Kasumi-1 (cell line): ENCODE measurements at places on chromosomes 12 and 14.

GRCh38 chr14:37587881-37588666, 7.0 kb downstream of the FOXA1 start:
- no peak for DNase-seq

GRCh38 chr12:64236549-64236948, 14.5 kb upstream of the KICS2 start:
- DNase-seq: no peak

GRCh38 chr14:104110491-104111209, 25.1 kb downstream of the ASPG start:
- no peak for DNase-seq

DNA sequence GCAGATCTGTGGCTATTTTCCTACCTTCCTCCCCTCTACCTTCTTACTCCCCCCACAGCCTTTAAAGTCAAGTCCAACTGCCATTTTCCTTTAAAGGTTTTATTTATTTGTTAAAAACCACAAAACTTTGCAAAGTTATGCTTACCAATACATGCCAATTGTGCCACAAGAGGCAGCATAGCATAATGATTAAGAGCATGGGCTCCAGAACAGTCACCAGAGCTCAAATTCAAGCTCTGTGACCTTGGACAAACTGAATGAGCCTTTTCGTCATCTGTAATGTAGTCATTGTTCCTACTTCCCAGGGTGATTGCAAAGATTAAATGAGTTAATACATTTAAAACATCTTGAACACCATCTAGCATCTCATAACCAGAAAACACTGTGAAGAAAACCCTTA, 13.0 kb upstream of the FMNL3 start:
- no peak for DNase-seq

DNA sequence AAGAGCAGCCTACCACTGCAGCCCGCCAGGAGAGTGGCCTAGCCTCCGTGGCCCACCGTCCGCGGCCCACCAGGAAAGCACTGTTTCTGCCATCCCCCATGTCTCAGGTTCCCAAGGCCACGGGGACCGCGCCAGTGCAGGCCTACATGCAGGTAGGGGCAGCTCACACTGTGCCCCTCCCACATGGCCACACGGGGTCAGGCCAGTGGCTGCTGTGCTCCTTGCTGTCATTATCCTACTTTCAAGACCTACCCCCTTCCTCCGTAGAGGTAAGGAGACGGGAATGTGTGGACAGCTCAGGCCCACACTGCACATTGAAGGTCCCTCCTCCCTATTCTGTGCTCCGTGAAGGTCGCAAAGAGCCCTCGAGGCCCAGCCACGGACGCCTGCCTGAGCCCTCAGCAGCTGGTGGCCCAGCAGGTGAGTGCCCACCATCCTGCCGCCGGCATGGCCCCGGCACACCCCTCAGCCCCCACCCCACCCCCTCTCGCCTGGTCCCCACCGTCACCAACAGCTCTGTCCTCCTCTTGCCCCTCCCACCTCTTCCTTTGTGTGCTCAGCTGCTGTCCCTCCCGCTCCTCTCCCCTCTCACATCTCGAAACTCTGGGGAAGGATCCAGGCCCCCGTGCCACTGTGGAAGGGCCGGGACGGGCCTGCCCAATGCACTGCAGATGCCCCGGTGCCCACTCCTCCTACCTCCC, 10.0 kb downstream of the DDX51 start:
- DNase-seq: no peak

DNA sequence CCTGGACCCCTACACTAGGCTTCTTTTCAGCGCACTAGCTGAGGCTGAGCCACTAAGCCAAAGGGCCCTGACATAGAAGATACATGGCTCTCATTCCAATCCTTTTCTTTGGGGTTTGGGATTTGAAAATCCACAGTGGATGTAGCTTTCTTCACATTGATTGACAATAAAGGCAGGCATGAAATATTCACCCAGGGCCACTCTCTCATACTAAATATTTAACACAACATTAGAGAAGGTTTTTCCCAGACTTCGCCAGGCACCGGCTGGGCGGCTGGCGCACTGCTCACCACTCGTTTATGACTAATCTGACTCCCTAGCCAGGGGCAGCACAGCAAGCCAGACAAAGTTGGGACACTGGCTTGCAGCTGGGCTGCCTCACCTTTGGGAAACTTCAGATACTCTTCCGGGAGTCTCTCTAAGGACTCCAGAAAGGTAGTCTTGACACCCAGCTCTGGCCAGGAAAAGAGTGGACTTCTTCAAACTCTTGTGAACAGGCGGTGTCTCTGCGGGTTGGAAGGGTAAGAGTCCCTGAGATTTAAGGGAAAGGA, 699 bp upstream of the HOXC11 start:
- DNase-seq: no peak

- no peak for DNase-seq
Observed at GRCh38 chr12:121796855-121797751, 3.6 kb upstream of the RHOF start.

DNA sequence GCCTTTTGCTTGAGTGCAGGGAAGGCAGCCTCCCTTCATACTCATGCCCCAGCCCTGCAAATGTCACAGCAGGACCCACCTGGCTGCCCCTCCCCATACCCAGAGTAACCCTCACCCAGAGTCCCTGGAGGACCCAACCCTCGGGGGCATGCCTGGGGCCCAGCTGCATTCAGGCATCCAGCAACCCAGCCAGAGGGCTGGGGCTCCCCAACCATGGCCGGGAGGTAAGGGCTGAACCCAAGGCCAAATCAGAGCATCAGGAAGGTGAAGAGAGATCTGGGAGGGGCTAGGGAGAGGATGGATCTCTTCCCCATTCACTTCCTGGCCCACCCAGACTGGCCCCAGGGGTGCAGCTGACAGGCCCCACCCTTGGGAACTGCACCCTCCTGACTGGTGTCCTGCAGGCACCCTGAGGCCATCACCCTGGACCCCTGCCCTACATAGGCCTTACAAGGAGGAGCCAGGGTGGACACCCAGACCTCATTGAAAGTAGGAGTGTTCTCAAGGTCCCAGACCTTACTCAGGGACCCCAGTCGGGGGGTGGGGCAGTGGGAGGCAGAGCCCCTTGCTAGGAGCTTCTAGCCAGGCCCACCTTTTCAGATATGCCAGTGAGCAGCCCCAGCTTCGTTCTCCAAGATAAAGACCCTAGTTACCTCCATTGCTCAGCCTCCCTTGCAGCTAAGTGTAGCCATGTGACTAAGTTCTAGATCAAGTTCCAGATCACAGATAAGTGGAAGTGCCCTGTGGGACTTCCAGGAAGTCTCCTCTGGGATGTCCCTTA, 849 bp upstream of the PLD4 start:
- DNase-seq: no peak

GRCh38 chr12:89475203-89475990, 49.2 kb downstream of the GALNT4 start:
- DNase-seq: no peak

DNA sequence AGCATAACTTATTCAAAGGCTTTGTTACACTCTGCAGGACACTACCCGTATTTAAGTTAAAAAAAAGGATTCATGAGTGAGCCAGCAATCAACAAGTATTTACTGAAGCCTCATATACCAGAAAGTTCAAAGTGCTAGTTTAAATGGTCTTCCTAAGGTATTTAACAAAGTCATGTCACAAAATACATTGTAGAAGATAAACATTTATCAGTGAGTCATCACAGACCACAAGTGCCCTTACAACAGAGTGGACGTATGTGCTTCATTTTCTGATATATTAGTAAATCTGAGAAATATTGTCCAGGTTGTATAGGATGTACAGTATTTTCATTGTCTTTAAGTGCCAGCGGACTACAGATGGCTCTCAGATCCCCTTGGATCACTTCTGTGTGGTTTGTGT, 24.2 kb downstream of the FLRT2 start:
- DNase-seq: no peak

DNA sequence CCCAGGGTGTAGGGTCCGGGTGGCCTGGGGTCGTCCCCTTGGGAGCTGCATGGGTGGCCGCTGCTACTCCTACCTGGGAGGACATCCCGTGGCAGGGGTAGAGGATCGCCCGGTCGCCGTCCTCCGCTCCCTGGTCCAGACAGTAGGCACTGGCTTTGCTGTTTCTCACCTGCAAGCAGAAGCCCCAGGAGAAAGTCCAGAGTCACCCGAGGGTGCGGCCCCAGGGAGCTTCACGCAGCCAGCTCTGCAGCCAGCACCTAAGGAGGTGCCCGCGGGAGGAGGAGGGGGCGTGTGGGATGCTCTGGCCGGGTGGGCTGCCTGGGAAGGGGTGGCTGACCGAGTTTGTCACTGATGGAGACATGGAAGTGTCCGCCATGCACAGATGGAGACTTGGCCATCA, 54.8 kb downstream of the NOC4L start:
- DNase-seq: no peak
